Stimulated activated CD4-positive, alpha-beta T cell treated with anti-CD3 and anti-CD28 coated beads, TNF-alpha, amount 100 ng/mL, for 4 hours (primary cell): ENCODE measurements at places on chromosomes 5 and 9.

DNA sequence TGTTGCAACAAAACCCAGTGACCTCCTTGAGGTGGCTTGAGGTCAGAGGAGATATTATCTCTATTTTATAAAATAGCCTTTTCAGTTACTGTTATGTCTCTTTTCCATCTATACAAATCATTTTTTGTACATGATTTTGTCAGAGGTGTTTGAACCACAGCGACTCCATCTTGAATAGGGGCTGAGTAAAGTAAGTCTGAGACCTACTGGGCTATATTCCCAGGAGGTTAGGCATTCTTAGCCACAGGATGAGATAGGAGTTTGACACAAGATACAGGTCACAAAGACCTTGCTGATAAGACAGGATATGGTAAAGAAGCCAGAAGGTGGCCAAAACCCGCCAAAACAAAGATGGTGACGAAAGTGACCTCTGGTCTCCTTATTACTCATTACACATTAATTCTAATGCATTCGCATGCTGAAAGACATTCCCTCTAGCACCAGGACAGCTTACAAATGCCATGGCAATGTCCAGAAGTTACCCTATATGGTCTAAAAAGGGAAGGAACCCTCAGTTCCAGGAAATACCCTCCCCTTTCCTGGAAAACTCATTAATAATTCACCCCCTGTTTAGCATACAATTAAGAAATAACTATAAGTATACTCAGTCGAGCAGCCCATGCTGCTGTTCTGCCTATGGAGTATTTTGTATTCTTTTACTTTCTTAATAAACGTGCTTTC lies 283.9 kb upstream of the ISL1 start:
- no peak for DNase-seq

- DNase-seq = no peak
Measured at GRCh38 chr9:72185561-72185960, 36.3 kb downstream of the GDA start.

DNA sequence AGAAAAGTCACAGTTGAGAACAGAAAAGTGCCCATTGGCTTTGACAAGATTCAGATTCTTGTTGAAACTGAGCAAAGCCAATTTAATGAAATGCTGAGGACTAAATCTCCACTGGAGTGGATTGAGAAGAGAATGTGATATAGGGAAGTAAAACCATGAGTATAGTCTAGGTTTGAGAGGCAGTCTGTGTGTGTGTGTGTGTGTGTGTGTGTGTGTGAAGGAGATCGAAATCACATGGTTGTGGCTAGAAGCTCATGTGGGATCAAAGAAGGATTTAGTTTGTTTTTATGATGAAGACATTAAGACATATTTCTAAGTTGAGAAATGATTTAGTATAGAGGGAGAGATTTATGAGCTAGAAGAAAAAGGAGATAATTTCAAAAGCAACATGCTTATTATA lies 275.7 kb upstream of the DAB2 start:
- DNase-seq = no peak

DNA sequence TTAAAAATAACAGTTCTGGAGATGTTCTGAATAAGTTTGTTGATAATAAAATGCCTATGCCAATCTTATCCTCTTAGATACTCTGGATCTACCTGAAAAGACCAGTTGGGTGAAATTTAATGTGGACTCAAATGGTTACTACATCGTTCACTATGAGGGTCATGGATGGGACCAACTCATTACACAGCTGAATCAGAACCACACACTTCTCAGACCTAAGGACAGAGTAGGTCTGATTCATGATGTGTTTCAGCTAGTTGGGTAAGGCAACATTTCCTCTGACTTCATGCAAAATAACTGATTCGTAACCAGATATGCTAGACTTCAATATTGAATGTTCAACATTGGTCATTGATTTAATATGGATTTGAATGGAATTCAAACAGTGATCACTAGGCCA lies 27.0 kb downstream of the ERAP2 start:
- no peak for DNase-seq
